H1 (cell line): ENCODE measurements at places on chromosomes 1 and 21. TPM values are rescaled to one million over a fixed set of nuclear protein-coding genes. Genes with fewer than 3 reads are reported as not detected.

DNA sequence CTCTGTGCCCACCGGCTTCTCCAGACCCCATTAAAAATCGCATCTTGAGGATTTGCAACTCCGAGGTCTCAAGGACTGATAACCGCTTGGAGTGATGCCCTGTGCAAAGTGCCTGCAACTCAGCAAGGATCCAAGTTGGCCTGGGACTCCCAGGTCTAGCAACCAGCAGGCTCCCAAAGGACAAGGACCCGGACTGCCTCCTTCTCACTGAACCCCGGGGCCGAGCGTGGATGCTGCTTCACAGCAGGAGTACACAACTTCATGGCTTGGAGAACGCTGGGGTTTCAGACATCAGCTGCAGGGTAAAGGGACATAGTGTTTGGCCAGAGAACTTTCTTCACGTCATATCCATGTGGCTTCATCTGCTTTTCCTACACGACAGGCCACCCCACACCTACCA, 65.2 kb downstream of the ATP5PO start:
- H3K4me3 ChIP-seq = no peak overlapping the region
- DNase-seq = no peak
- H3K27me3 ChIP-seq = no peaks in the 10 kb centered on the region
- no peak overlapping the region for H3K27ac ChIP-seq
- H3K36me3 ChIP-seq = no peaks in the 10 kb centered on the region
- no peaks in the 10 kb centered on the region for H3K4me1 ChIP-seq

The FCRL6 gene
- not detected in 2 replicates for total RNA-seq

The MPL gene
- total RNA-seq = not detected in 2 replicates

The SPAG17 gene
- total RNA-seq = 0.56 and 0.67 TPM in 2 replicates

DNA sequence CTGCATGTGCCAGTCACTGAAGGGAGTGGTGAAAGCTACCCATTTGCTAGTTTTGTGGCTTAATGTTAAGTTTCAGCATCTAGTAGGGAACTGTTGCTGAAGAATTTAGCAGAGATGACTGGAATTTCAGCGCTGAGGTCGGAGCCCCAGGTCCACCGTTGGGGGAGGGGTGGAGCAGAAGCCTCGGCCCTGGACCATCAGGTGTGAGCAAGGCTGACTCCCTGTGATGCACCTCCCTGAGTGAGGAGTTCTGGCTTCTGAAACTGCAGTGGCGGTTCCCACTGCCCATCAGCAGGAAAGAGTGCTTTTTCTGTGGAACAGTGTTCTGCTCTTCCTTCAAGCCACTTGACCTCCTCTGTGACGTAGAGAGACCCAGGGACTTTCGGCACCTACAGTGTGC, 1.3 kb downstream of the NOS1AP start:
- H3K4me3 ChIP-seq = peak overlapping the region; percentile 79
- no peak overlapping the region for H3K27ac ChIP-seq
- peaks cover 6% of the 10 kb centered on the region; the same call in 1 of the 2 replicates for H3K4me1 ChIP-seq
- no peak for DNase-seq

The TMEM50B gene
- 16.8 and 17.8 TPM in 2 replicates for total RNA-seq

The PRAMEF5 gene
- total RNA-seq = not detected in 2 replicates

DNA sequence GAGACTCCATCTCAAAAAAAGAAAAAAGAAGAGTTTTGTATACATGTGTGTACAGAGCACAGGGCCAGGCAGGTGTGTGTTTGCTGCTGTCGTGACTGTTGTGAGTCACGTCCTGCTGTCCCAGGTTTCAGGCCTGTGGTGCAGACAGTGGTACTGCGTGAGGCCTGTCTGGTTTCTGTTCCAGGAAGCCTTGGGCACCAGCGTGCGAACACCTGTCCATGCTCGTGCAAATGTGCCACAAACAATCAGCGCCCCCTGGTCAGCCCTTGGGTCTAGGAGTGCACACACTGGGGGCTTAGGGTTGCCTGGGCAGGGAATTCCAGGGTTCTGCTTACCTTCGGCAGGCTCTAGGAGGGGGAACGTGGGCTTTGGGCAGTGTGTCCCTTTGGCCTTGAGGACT, 16.9 kb downstream of the GPR157 start:
- DNase-seq = no peak
- H3K4me3 ChIP-seq = no peak overlapping the region
- H3K27me3 ChIP-seq = no peaks in the 10 kb centered on the region
- no peak overlapping the region for H3K27ac ChIP-seq
- no peaks in the 10 kb centered on the region for H3K36me3 ChIP-seq

DNA sequence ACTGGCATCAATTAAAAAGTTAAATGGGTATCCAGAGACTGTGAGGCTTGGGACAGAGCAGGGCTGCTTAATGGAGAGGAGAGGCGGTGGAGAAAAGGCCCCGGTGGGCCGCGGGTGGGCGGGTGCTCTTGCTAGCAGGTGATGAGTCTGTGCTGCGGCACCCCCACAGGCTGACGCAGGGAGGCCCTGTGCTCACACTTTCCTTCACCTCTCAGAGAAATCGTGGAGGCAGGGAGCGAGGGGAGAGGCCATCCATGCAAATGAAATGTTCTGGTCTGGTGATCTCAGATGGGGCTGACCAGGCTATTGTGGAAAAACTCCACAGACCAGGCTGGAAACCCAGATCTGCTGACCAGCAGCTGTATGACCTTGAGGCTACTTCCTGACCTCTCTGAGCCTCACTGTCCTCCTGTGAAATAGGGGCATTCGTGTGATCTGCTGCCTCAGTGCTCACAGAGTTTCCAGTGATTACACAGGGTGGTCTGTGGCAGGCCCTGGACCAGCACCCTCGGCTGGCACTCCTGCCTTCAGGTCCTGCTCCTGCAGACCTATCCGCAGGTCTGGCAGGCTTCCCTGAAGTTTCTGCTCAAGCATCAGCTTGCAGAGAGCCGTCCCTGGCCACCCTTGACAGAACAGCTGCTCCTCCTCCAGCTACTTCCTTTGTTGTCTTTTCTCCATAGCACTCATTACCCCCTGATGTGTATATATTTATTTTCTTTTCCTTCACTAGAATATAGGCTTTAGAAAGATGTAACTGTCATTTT, 89.2 kb downstream of the BEND5 start:
- DNase-seq = no peak
- no peaks in the 10 kb centered on the region for H3K27me3 ChIP-seq
- H3K27ac ChIP-seq = no peak overlapping the region
- H3K4me1 ChIP-seq = no peaks in the 10 kb centered on the region
- H3K4me3 ChIP-seq = no peak overlapping the region

GRCh38 chr21:38861989-38862683, 56.4 kb downstream of the ETS2 start:
- H3K27ac ChIP-seq = no peak overlapping the region
- no peaks in the 10 kb centered on the region for H3K27me3 ChIP-seq
- H3K4me1 ChIP-seq = no peaks in the 10 kb centered on the region
- H3K36me3 ChIP-seq = no peaks in the 10 kb centered on the region
- no peak overlapping the region for H3K4me3 ChIP-seq
- no peak for DNase-seq

The S100A14 gene
- total RNA-seq = 1.4 and 1.5 TPM in 2 replicates

The RSPO1 gene
- 0.21 TPM in 1 of 2 replicates, not detected in the other for total RNA-seq

GRCh38 chr1:184828369-184828717, 73.7 kb upstream of the EDEM3 start:
- H3K27ac ChIP-seq = no peak overlapping the region
- H3K27me3 ChIP-seq = no peaks in the 10 kb centered on the region
- no peak for DNase-seq
- H3K4me1 ChIP-seq = no peaks in the 10 kb centered on the region
- no peak overlapping the region for H3K4me3 ChIP-seq

- no peak overlapping the region for H3K27ac ChIP-seq
- H3K27me3 ChIP-seq = no peaks in the 10 kb centered on the region; the same call in 1 of the 2 replicates
- peaks cover 6% of the 10 kb centered on the region for H3K4me1 ChIP-seq
- DNase-seq = no peak
- H3K4me3 ChIP-seq = no peak overlapping the region; the same call in 1 of the 2 replicates
- no peaks in the 10 kb centered on the region for H3K36me3 ChIP-seq
These were observed 2.6 kb downstream of the MRPS6 start for GRCh38 chr21:34075760-34076660.

- H3K27me3 ChIP-seq = no peaks in the 10 kb centered on the region
- H3K4me3 ChIP-seq = no peak overlapping the region
- H3K36me3 ChIP-seq = no peaks in the 10 kb centered on the region
These were observed 17.3 kb downstream of the LRRC52 start for GRCh38 chr1:165560883-165561656.

DNA sequence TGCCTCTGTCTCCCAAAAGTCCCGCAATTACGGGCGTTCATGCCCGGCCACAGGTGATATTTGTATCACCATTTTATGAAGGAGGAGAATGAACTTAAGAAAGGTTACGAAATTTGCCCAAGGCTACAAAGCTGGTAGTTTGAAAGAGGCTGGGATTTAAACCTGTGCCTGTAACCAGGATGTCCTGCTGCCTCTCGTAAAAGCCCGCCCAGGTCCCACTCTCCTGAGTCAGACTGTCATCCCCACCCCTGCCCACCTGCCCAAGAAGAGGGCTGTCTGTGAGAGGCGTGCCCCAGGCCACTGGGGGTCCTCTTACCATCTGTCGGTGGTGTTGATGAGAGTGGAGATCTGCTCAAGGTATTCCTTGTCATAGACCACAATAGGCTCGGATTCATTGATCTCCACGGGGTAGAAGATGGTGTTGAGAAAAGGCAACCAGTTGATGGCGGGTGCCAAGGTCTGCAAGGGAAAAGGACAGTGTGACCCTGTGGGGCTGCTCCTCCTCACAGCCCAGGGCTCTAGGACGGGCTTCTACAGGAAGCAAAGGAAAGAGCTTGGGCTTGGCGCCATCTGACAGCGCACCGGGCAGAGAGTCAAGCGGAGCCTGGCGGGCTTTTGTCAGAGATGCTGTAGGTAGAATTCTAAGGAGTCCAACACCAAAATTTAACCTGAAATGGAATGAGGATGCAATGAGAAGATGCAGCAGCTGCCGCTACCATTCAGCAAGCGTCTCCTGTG, 43.2 kb downstream of the ECE1 start:
- no peaks in the 10 kb centered on the region for H3K4me1 ChIP-seq
- no peaks in the 10 kb centered on the region for H3K27me3 ChIP-seq
- H3K27ac ChIP-seq = no peak overlapping the region
- no peak overlapping the region for H3K4me3 ChIP-seq
- DNase-seq = no peak

The AIRE gene
- 0.10 TPM in 1 of 2 replicates, not detected in the other for total RNA-seq

The AK5 gene
- 5.2 and 7.1 TPM in 2 replicates for total RNA-seq

DNA sequence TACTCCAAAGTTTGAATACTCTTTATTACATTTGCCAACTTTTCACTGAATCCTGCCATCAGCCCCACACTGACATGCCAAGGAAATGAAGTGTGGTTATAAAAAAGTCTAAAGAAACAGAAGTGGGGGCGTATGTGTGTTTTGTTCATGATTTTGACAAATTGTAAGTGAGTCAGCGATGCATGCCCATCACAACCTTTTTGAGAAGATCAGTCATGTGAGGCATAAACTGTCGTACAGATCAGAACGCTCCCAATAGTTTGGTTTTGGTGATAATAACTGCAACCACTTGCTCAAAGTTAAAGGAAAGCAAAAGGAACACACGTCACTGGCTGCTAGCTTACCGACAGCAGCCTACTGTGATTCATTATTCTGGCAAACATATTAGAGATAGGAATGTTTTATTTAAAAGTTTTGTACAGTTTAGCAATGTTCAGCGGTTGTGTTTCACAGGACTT, 95.6 kb downstream of the RGS2 start:
- H3K4me3 ChIP-seq = no peak overlapping the region
- H3K27me3 ChIP-seq = no peaks in the 10 kb centered on the region
- DNase-seq = no peak

- H3K4me3 ChIP-seq = no peak overlapping the region
- H3K4me1 ChIP-seq = peaks cover 2% of the 10 kb centered on the region; the same call in 1 of the 2 replicates
- H3K36me3 ChIP-seq = no peaks in the 10 kb centered on the region
- DNase-seq = no peak
- H3K27me3 ChIP-seq = no peaks in the 10 kb centered on the region
These were observed 344.3 kb downstream of the MATN1 start for GRCh38 chr1:30378991-30379581.

GRCh38 chr1:187129132-187129531, 300.4 kb downstream of the PLA2G4A start:
- H3K27ac ChIP-seq = no peak overlapping the region
- no peaks in the 10 kb centered on the region for H3K4me1 ChIP-seq
- H3K36me3 ChIP-seq = no peaks in the 10 kb centered on the region

DNA sequence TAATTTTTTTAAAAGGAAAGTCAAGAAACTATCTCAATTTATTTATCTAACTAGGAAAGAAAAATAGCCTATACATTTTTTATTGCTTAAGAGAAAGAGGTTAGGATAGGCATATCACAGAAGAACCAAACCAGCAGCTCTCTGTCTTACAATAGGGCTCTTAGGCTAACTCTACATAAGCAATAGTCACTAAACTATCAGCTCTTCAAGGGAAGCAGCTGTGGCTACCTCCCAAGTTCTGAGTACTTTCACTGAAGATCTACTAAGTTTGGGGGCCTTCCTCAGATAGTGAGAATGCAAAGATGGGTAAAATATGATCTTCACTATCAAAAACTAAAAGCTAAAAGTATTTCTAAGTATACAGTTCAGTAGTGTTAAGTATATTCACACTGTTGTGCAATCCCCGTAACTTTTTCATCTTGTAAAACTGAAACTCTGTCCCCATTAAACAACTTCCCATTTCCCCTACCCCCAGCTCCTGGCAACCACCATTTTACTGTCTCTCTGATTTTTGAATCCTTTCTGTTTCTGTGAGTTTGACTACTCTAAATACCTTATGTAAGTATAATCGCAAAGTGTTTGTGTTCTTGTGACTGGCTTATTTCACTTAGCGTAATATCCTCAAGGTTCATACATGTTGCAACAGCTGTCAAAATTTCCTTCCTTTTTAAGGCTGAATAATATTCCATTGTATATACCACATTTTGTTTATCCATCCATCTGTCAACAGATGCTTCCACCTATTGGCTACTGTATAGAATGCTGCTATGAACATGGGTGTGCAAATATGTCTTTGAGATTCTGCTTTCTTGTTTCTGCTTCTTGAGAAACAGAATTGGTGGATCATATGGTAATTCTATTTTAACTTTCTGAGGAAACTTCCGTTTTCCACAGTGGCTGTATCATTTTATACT, 73.3 kb downstream of the ACBD6 start:
- no peaks in the 10 kb centered on the region for H3K27me3 ChIP-seq
- no peak overlapping the region for H3K27ac ChIP-seq
- H3K36me3 ChIP-seq = no peaks in the 10 kb centered on the region
- DNase-seq = no peak
- no peak overlapping the region for H3K4me3 ChIP-seq
- H3K4me1 ChIP-seq = peaks cover 14% of the 10 kb centered on the region

- DNase-seq = no peak
- H3K4me1 ChIP-seq = no peaks in the 10 kb centered on the region
- no peaks in the 10 kb centered on the region for H3K36me3 ChIP-seq
- H3K27me3 ChIP-seq = no peaks in the 10 kb centered on the region
These were observed 36.7 kb upstream of the MTF2 start for GRCh38 chr1:93042187-93043056.

- no peak overlapping the region for H3K27ac ChIP-seq
- no peak for DNase-seq
- no peaks in the 10 kb centered on the region for H3K27me3 ChIP-seq
- H3K4me3 ChIP-seq = no peak overlapping the region
- no peaks in the 10 kb centered on the region for H3K36me3 ChIP-seq
- H3K4me1 ChIP-seq = peaks cover 2% of the 10 kb centered on the region; the same call in 1 of the 2 replicates
These were observed 481.0 kb downstream of the OMA1 start for GRCh38 chr1:58065520-58065919.

- H3K27me3 ChIP-seq = no peaks in the 10 kb centered on the region; the same call in 1 of the 2 replicates
- DNase-seq = no peak
- no peaks in the 10 kb centered on the region for H3K36me3 ChIP-seq
- no peaks in the 10 kb centered on the region for H3K4me1 ChIP-seq
These were observed 79.8 kb downstream of the PCBP3 start for GRCh38 chr21:45723049-45723958.

- H3K4me3 ChIP-seq = no peak overlapping the region
- H3K27me3 ChIP-seq = no peaks in the 10 kb centered on the region
- no peak for DNase-seq
- H3K27ac ChIP-seq = no peak overlapping the region
These were observed 126.9 kb upstream of the ATP1A1 start for GRCh38 chr1:116246174-116246573.
